Fibroblast of lung (primary cell): ENCODE measurements at places on chromosomes 2 and 18.
A peak's percentile ranks its signal among the peaks of the same experiment; 100 is the strongest.

GRCh38 chr2:100819370-100820272 lies at the start of gene NPAS2:
TSS of gene NPAS2 (plus strand) at chr2:100820139. CDS start at chr2:100904755, 84,616 bp downstream.
- peak; percentile 65 for DNase-seq

GRCh38 chr2:85583667-85584353 lies 421 bp upstream of the VAMP5 start:
- DNase-seq, result peak; percentile 14

DNA sequence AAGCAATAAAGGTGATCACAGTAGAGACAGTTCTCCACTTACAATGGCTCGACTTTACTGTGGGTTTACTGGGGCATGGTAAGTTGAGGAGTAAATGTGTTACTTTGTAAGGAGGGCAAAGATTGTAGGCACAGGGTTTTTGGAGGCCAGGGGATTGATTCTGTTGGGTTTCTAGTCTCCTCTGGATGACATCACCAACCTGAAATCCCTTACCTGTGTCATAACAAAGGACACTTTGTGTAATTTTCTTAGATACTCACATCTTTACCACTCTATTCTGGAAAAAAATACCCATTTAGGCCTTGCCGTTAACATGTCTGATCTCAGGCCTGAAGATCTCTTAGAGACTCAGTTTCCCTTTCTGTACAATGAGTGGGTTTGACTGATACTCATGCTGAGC lies 161.7 kb downstream of the GLI2 start:
- DNase-seq, result no peak

DNA sequence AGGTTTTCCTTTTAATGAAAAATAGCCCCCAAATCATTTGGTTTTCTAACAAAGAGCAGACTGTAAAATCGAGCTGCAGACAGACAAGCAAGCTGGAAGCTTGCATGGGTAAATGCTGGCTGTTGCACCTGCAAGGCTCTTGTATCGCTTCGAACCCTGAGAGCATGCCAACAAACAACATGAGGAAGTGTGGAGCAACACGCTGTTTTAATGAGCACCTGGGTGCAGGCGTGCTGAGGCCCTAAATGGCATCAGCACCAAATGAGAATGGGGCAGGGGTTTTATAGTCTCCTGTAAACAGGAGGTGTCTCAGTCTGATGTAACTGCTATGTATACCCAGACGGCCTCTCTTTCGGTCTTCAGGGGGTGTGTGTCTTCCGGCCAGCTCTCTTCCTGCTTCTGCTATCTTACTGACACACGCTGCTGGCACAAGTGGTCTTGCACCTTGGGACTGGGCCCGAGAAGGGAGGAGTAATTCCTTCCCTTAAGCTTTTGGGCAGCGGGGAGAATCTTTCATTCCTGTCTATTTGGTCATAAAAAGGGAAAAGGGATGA lies 31.9 kb upstream of the CDH2 start:
- DNase-seq, result no peak
